Activated CD8-positive, alpha-beta T cell treated with anti-CD3 and anti-CD28 coated beads, Interleukin-2, amount 10 ng/mL, durations not matched to agents 7 days and 5 days (primary cell): ENCODE measurements at places on chromosomes 11 and 22. TPM values are rescaled to one million over a fixed set of nuclear protein-coding genes. Genes with fewer than 3 reads are reported as not detected.

MYRF gene
- 2.8 TPM for total RNA-seq

SESN3 gene
- 31.5 TPM for total RNA-seq

GLYATL1 gene
- total RNA-seq = not detected

KRTAP5-4 gene
- total RNA-seq = not detected

SLC25A18 gene
- not detected for total RNA-seq

GNB1L gene
- total RNA-seq = 10.3 TPM

RASD2 gene
- total RNA-seq = 0.08 TPM

RIMBP3B gene
- total RNA-seq = 0.68 TPM

OR2AG2 gene
- 0.23 TPM for total RNA-seq

SLC1A2 gene
- total RNA-seq = not detected

GAB4 gene
- not detected for total RNA-seq

MS4A12 gene
- total RNA-seq = not detected

RBM4B gene
- total RNA-seq = 18.7 TPM

GGTLC2 gene
- total RNA-seq = not detected

MMP26 gene
- total RNA-seq = not detected
